ENCODE measurements at places on chromosomes 11 and 22. TPM values are rescaled to one million over a fixed set of nuclear protein-coding genes. Genes with fewer than 3 reads are reported as not detected.
A peak's percentile ranks its signal among the peaks of the same experiment; 100 is the strongest.

Gene YPEL4
- total RNA-seq: 13.4 TPM

GRCh38 chr11:123253911-123254310, 58.9 kb upstream of the CLMP start:
- H3K4me1 ChIP-seq: no peaks in the 10 kb centered on the region
- H3K27ac ChIP-seq: no peak overlapping the region
- H3K36me3 ChIP-seq: no peaks in the 10 kb centered on the region
- H3K4me3 ChIP-seq: no peak overlapping the region

GRCh38 chr11:45982656-45983470, 60.4 kb downstream of the LARGE2 start:
- no peak for DNase-seq
- no peak overlapping the region for H3K4me3 ChIP-seq
- no peak overlapping the region for H3K27ac ChIP-seq
- H3K27me3 ChIP-seq: no peaks in the 10 kb centered on the region

GRCh38 chr11:129950101-129951091, 52.2 kb downstream of the PRDM10 start:
- H3K27me3 ChIP-seq: no peaks in the 10 kb centered on the region
- H3K4me1 ChIP-seq: no peaks in the 10 kb centered on the region
- H3K27ac ChIP-seq: no peak overlapping the region

- H3K27ac ChIP-seq: no peak overlapping the region
- H3K27me3 ChIP-seq: no peaks in the 10 kb centered on the region
- no peak overlapping the region for H3K4me3 ChIP-seq
- no peaks in the 10 kb centered on the region for H3K4me1 ChIP-seq
Observed at GRCh38 chr11:74182635-74183034, 11.5 kb downstream of the PPME1 start.

DNA sequence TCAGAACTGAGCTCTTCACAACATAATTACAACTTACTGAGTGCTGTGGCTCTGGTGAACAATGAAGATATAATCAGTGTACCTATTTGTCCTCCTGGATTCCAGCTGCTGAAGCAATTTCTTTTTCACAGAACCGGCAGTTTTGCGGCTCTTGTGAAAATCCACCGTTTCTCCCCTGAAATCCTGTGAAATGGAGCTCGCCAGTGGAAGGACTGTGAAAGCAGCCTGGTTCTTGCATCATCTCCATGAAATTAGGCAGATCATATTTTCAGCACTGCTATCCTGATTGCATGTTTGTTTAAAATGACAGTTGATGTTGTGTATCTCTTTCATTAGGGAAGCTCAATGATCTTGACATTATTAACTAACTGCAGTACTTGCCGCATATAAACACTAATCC, 120.2 kb upstream of the SNX19 start:
- H3K4me1 ChIP-seq: no peaks in the 10 kb centered on the region
- no peak for DNase-seq
- H3K4me3 ChIP-seq: no peak overlapping the region
- no peaks in the 10 kb centered on the region for H3K27me3 ChIP-seq

Gene CHADL
- total RNA-seq: 0.94 TPM

- no peak overlapping the region for H3K27ac ChIP-seq
- H3K4me1 ChIP-seq: no peaks in the 10 kb centered on the region
- no peak for DNase-seq
- no peak overlapping the region for H3K4me3 ChIP-seq
Observed at GRCh38 chr11:17630936-17631335, 83.9 kb downstream of the OTOG start.

GRCh38 chr11:15525582-15525981, 410.9 kb downstream of the INSC start:
- H3K4me1 ChIP-seq: no peaks in the 10 kb centered on the region
- no peaks in the 10 kb centered on the region for H3K36me3 ChIP-seq
- no peaks in the 10 kb centered on the region for H3K27me3 ChIP-seq

DNA sequence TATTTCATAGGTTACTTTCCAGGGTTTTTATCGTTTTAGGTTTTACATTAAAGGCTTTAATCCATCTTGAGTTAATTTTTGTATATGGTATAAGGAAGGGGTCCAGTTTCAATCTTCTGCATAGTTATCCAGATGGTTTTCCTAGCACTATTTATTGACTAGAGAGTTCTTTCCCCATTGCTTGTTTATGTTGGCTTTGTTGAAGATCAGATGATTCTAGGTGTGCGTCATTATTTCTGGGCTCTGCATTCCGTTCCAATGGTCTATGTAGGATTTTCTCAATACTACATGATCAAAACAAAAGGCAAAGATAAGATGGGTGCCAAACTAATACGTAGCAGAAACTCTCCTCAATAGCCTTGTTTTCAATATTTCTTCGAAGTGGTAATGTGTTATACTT, 14.3 kb upstream of the RIC3 start:
- H3K36me3 ChIP-seq: no peaks in the 10 kb centered on the region
- no peak overlapping the region for H3K4me3 ChIP-seq
- no peaks in the 10 kb centered on the region for H3K27me3 ChIP-seq
- DNase-seq: no peak
- no peaks in the 10 kb centered on the region for H3K4me1 ChIP-seq

Gene BET1L
- 43.1 TPM for total RNA-seq

Gene USP47
- 69.1 TPM for total RNA-seq

Gene HTR3B
- not detected for total RNA-seq

DNA sequence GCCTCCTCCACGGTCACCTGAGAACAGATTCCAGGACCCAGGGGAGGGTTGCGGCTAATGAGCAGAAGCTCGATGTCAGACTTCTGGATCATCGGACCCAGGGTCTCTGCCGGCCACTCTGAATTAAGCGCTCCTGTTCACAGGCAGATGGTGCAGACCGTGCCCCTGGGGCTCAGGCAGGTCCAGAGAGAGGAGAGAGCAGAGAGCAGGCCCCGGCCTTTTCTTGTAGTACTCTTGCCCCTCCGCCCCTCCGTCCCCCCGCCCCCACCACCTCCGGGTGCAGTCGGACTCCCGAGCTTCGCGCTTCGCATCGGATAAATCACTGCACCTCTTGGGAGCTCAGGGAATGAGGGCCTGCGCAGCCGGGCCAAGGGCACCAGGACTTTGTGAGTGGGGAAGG, 50.3 kb downstream of the RPS6KA4 start:
- H3K27me3 ChIP-seq: no peaks in the 10 kb centered on the region
- H3K4me3 ChIP-seq: no peak overlapping the region
- no peaks in the 10 kb centered on the region for H3K4me1 ChIP-seq
- no peak overlapping the region for H3K27ac ChIP-seq
- DNase-seq: no peak

- no peaks in the 10 kb centered on the region for H3K36me3 ChIP-seq
- no peak for DNase-seq
- no peaks in the 10 kb centered on the region for H3K27me3 ChIP-seq
- no peak overlapping the region for H3K27ac ChIP-seq
Observed at GRCh38 chr11:36103933-36104530, 160.2 kb downstream of the LDLRAD3 start.

- no peak overlapping the region for H3K4me3 ChIP-seq
- DNase-seq: no peak
- H3K27me3 ChIP-seq: no peaks in the 10 kb centered on the region
Observed at GRCh38 chr11:71373791-71374454, 74.3 kb downstream of the DHCR7 start.

DNA sequence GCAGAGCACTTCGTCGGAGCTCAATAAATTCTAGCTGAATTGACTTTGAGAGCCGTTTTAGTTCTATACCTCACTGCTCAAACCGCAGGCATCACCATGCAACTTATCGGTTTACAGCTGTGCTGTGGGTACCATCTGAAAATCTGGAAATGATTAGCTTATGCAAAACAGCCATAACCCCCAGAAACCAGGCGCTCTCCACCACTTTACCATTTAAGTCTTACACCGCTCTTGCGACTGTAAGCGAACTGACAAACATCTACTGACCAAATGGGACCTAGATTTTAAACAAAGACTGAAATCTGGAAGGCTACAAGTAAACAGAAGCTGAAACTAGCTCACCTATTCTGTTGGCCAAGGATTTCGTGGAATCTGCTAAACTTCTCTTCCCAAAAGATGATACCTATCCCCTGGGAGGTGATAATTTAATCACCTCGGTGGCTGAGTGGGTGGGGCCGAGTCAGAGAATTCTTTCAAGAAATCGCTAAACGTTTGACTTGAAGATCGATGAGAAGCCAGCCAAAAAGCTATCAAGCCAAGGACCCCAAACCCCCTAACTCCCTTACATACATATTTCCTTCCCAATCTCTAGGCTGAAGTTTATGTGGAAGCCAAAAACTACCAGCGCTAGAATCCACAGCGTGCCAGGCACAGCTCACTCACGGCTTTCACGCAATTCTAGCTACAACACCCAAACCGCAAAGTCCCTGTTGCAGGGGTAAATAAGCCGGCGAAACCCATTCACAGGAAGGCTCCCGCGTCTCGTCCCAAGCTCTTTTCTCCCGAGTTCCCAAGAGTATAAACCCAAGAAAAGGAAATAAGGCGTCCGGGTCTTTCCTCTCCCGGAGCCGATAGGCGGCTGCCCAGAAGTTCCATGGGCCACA, 644 bp downstream of the SPTY2D1 start:
- H3K27me3 ChIP-seq: no peaks in the 10 kb centered on the region
- DNase-seq: no peak
- H3K27ac ChIP-seq: peak overlapping the region; percentile 98
- peaks cover 17% of the 10 kb centered on the region for H3K4me1 ChIP-seq
- no peaks in the 10 kb centered on the region for H3K36me3 ChIP-seq
- peak overlapping the region; percentile 98 for H3K4me3 ChIP-seq

DNA sequence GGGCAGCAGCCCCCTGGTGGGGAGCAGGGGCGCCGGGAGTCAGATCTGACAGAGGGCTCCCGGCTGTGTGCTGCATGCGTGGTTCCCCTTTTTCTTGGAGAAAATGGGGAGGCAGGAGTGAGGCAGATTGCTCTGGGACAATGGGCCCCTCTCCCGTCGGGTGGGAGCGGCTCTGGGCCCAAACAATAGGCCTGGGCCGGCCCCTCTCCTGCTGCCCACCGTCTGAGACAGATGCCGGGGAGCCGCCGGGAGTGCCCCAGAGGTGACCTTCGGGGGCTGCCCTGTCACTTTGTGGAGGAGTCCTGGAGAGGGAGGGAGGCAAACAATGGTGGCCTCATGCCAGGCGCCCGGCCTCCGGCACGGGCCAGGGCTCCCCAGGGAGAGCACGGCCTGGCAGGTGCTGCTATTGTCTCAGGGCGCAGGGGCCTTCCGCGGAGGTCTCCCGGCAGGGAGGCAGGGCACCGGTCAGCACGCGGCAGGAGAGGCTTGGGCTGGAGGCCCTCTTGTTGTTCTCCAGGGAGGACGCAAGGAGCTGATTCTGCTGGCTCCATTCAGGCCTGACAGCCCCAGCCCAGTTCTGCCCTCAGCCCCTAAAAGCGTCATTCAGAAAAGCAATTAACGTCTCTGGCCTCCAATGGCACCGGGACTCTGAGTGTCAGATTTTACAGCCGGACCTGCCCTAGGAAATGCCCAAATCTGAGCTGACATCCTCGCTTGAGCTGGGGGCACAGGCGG, 44.8 kb downstream of the SMIM38 start:
- no peak overlapping the region for H3K27ac ChIP-seq
- no peak for DNase-seq
- no peaks in the 10 kb centered on the region for H3K27me3 ChIP-seq

DNA sequence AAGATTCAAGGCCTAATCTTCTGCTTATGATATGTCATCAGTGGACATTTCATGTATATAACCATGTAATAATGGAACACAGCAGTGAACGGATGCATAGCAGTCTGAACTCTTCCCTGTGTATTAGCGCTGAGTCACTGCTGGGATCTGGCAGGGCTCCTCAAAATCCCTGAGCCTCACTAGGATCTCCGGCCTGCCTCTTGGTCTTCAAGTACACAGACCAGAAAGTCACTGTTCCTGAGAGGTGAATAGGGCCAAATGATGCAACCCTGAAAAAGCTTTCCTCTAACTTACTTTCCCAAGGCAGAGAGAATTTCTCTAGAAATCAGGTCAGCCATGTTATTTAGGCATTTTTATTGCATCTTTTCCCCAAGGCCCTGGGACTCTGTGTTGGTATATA, 35.0 kb downstream of the POU2AF1 start:
- H3K36me3 ChIP-seq: no peaks in the 10 kb centered on the region
- no peaks in the 10 kb centered on the region for H3K27me3 ChIP-seq
- DNase-seq: no peak
- H3K27ac ChIP-seq: no peak overlapping the region
- H3K4me3 ChIP-seq: no peak overlapping the region
- no peaks in the 10 kb centered on the region for H3K4me1 ChIP-seq

- no peak overlapping the region for H3K27ac ChIP-seq
- DNase-seq: no peak
- no peak overlapping the region for H3K4me3 ChIP-seq
Observed at GRCh38 chr11:35886759-35887158, 57.1 kb upstream of the LDLRAD3 start.

- peaks cover 70% of the 10 kb centered on the region for H3K4me1 ChIP-seq
- H3K4me3 ChIP-seq: peak overlapping the region; percentile 9
- H3K36me3 ChIP-seq: no peaks in the 10 kb centered on the region
- no peaks in the 10 kb centered on the region for H3K27me3 ChIP-seq
- H3K27ac ChIP-seq: peak overlapping the region; percentile 62
- DNase-seq: peak; percentile 59
Observed at GRCh38 chr11:96207459-96208449, 135.2 kb downstream of the MAML2 start.

Gene VPREB3
- not detected for total RNA-seq

Gene BRMS1
- 48.4 TPM for total RNA-seq

Gene LARGE1
- not detected for total RNA-seq

DNA sequence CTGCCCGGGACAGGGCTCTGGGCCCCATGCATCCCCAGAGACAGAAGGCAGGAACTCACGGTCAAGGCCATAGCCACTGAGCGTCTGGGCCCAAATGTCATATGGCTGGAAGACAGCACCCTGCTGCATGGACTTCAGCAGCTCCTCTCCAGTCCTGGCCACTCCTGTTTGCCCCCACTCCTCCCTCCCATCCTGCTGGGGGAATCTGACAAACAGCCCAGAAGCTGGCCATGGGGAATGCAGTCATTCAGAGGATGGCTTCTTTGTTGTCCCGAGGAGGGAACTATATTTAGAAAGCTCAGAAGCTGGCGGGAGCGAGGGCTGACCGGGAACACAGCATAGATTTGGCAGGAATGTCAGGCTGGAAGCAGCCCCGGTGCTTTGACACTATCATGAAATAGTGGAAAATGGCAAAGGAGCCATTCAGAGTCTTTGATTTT, 35.0 kb downstream of the DKK3 start:
- H3K4me3 ChIP-seq: no peak overlapping the region
- H3K36me3 ChIP-seq: no peaks in the 10 kb centered on the region
- no peak overlapping the region for H3K27ac ChIP-seq

Gene TNNT3
- total RNA-seq: 37.1 TPM

Gene PTPRJ
- total RNA-seq: 46.7 TPM

DNA sequence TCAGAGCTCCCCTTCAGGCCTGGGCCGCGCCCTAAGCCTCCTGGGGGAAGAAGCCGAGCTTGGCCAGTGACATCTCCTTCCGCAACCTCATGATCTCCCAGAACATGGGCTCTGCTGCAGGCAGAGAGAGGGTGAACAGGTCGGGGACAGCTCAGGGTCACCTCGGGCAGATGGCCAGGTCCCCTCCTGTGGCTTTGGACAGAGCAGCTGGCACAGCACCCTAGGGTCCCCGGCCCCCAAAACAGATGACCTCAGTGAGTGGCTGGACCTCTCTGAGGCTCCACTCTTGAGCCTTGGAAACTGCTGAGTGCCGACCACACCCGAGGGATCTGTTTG, 6.9 kb upstream of the FADS3 start:
- DNase-seq: no peak
- peaks cover 4% of the 10 kb centered on the region for H3K4me1 ChIP-seq
- no peaks in the 10 kb centered on the region for H3K36me3 ChIP-seq
- no peaks in the 10 kb centered on the region for H3K27me3 ChIP-seq
- H3K4me3 ChIP-seq: no peak overlapping the region

Gene TMEM191C
- total RNA-seq: 2.8 TPM

Gene B4GALNT4
- total RNA-seq: 11.8 TPM

Gene TEX54
- not detected for total RNA-seq

Gene NAA40
- total RNA-seq: 24.8 TPM

Measured in naive thymus-derived CD4-positive, alpha-beta T cell (primary cell).